Stimulated activated CD4-positive, alpha-beta T cell treated with anti-CD3 and anti-CD28 coated beads, Interleukin-1b, Interleukin-23, amount 100 ng/mL, for 4 hours (primary cell): ENCODE measurements at places on chromosomes 11 and 22.

- no peak for DNase-seq
Measured at GRCh38 chr11:78651923-78652842, 77.5 kb upstream of the NARS2 start.

GRCh38 chr11:121577106-121577848, 124.5 kb upstream of the SORL1-AS1 start:
- no peak for DNase-seq

- DNase-seq, result no peak
Measured at GRCh38 chr11:68998390-68998911, 14.6 kb downstream of the MRGPRF start.

GRCh38 chr11:57475191-57475590, 14.9 kb downstream of the RTN4RL2 start:
- no peak for DNase-seq

- DNase-seq, result no peak
Measured at GRCh38 chr11:96384156-96384555, 5.6 kb downstream of the CCDC82 start.
